SIG-M5 (cell line): ENCODE measurements at places on chromosomes 7 and 10.

- no peak for DNase-seq
Observed at GRCh38 chr10:60810437-60811182, 32.3 kb downstream of the CDK1 start.

DNA sequence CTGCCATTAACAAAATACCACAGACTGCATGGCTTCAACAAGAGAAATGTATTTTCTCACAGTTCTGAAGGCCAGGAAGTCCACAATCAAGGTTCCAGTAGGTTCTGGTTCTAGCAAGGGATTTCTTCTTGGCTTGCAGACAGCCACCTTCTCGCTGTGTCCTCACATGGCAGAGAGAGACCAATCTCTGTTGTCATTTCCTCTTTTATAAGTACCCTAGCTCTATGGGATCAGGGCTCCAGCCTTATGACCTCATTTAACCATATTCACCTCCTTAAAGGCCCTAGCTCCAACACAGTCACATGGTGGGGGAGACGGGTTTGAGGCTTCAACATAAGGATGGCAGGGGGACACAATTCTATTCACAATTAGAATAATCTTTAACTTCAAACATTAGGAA, 23.6 kb downstream of the ABI1 start:
- DNase-seq = peak; percentile 4

GRCh38 chr7:73734619-73735527, 3.7 kb downstream of the ABHD11 start:
- DNase-seq = peak; percentile 26

GRCh38 chr7:73866446-73866767, 5.4 kb downstream of the TMEM270 start:
- DNase-seq = no peak

GRCh38 chr7:66016131-66016461, 34.1 kb upstream of the GUSB start:
- no peak for DNase-seq

GRCh38 chr10:112695539-112695938, 248.5 kb downstream of the VTI1A start:
- DNase-seq = no peak

DNA sequence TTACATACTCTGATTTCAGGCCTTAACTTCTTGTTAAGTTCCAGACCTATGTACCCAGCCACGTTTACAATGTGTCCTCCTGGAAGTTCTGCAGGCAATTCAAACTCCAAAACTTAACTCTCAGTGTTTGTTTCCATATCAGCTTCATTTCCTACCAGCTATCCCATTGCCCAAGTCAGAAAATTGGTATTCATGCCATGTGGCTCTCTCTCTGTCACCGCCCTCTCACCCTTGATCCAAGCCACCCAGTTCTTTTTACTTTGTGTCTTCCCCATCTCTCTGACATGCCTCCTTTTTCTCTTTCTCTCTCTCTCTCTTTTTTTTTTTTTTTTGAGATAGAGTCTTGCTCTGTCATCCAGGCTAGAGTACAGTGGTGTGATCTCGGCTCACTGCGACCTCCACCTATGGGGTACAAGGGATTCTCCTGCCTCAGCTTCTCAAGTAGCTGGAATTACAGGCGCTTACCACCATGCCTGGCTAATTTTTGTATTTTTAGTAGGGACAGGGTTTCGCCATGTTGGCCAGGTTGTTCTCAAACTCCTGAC, 33.9 kb downstream of the ARL4A start:
- no peak for DNase-seq

DNA sequence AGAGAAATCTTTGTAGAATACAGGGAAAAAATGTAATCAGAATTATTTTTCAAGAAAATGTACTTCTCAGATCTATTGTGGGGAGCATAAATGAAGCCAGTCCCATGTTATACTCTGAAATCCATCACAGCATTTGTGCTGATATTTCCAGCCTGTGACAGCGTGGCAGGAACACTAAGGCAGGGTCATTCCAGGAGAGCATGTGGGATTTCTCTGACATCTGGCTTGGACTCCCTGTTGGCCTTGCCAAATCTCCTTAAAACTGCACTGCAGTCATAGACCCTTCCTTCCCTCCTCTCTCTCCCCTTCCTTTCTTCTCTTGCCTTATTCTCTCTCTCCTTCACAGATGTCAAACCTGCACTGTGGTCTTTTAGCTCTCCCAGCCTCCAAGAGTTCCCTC, 6.5 kb upstream of the TSPAN13 start:
- DNase-seq = no peak

GRCh38 chr7:47661051-47661714, 79.3 kb upstream of the TNS3 start:
- no peak for DNase-seq

DNA sequence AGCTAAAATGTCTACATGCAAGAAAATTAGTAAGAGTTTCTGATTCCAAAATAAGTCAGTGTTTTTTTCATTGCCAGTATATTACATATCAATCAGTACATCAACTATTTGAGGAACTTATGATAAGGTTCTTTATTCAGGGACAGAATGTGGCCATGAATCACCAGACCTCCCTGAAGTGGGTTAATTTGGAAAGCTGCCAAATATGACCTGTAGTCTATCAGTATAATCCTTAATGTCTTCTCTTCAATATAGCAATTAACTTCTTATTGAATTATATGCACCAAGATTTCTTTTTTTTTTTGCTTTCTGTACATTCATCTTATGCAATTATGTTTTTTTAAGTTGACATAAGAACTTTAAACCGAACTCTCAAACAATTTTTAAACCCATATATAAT, 714.5 kb upstream of the POT1 start:
- no peak for DNase-seq

- no peak for DNase-seq
Observed at GRCh38 chr10:89342206-89342958, 14.6 kb downstream of the IFIT3 start.

DNA sequence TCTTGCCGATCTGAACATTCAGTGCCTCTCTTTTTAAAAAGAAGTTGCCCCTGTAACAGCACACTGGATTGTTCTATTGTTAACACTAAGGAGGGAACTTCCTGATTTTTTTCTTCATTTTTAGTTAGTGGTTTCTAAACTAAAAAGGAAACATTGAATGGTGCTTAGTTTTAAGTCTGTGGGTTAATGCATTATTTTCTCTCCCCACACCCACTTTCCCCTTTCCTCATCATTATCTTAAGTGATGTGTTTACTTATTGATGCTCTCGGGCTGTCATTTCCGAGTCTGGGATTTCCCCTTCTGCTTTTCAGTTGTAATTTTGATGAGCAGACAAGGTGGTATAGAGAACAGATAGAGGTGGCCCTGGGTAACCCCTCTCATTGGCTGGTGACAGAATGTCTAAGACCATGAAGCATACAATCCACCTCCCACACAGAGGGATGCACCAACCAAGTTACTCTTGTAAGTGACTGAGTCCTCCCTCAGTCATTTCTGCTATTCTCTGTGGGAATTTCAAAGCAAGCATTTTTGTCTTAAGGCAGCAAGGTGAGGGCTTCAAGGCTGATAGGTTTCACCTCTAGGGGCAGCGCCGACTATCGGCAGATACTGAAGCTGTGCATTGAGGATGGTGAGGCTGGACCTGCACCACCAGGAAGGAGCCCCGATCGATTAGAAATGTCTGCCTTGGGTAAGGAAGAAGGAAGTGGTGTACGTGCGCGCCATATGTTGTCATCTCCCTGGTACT, 49.5 kb downstream of the CHN2 start:
- no peak for DNase-seq

- DNase-seq = no peak
Observed at GRCh38 chr10:112247791-112248190, 35.4 kb upstream of the TECTB start.

- no peak for DNase-seq
Observed at GRCh38 chr10:116371737-116372136, 47.5 kb downstream of the CCDC172 start.

DNA sequence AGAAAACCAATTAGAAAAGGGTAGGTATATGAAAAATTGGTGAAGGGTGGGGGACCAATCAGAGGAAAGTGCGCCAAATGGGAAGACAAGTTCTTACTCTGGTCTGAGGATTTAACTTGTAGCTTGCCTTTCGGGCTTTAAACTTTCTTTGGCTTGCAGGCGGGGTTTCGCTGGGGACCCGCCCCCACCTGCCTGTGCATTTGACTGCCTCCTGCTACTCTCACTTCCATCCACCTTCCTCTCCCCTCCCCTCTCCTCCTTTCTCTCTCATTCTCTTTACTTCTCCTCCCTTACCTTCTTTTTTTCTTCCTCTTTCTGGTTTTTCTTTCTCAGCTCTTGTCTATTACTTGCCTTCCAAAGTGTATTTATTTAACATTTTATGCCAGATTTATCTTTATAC, 278.8 kb downstream of the DNAJB9 start:
- DNase-seq = no peak

DNA sequence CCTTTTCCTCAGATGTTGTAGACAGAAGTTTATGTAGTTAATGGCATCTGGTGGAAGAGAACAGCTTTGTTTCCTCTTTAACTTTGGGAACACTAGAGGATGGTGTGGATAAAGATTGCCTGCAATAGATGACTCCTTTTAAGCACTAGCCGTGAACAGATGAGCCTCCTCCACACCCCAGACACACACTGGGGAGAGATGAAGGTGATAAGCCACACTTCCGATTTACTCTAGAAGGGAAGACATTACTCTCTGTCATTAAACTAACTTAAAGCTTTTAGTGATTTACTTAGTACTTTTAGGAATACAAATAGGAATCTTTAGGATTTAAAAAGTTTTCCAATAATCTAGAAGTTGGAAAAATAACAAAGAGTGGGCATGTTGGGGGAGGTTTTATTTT, 6.8 kb downstream of the HSPA14 start:
- DNase-seq = no peak
